ENCODE measurements at places on chromosomes 11 and 22. TPM values are rescaled to one million over a fixed set of nuclear protein-coding genes. Genes with fewer than 3 reads are reported as not detected.
A peak's percentile ranks its signal among the peaks of the same experiment; 100 is the strongest.

LMNTD2 gene
- 0.69 TPM for total RNA-seq

- DNase-seq: no peak
Measured at GRCh38 chr22:48209473-48210197, 1447.2 kb downstream of the TBC1D22A start.

DNA sequence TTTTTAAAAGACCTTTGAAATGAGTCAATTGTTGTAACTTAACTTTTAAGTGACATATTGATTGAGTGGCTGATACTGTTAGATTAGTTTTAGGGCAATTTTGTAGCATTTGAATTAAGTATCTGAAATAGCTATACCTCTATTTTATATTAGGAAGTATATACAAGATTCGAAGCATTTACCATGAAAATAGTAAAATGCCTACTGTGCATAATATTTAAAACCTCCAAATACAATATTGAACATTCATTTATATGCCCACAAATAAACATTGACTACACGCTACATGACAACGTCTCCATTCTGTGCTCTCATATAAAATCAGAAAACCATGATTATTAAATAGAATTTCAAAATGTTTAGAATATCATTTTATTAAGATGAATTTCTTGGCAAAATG, 14.5 kb downstream of the SOX6 start:
- no peak for DNase-seq

TRIM29 gene
- total RNA-seq: 0.69 TPM

DNA sequence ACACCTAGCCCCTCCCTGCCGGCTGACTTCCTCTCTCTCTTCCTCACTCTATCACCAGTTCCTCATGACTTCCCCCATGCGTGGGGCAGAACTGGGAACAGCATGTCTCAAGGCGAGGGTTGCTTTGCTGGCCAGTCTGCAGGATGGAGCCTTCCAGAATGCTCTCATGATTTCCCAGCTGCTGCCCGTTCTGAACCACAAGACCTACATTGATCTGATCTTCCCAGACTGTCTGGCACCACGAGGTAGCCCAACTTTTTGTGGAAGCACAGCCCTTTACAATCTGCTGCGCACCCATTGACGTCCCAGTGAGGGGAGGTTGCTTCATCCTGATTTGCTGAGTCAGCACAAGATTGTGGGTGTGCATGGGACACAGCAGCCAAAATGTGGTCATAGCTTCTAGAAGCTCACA, 8.6 kb downstream of the TCN2 start:
- no peak for DNase-seq

DNA sequence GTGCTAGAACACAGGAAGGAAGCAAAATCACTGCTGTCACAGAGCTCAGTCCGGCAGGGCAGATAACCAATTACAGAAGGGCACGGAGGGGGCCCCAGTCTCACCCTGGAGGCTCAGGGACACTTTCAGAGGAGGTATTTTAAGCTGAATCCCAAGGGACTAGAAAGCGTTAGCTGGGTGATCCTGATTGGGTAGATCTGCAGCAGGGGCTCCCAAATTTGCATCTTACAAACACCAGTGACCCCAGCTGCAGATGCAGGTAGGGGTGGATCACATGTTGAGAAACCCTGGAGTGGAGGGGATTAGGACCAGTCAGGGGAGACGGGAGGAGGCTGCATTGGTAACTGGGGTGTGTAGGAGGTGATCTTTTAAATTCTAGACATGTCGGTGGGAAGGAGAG, 91.4 kb downstream of the CSNK2A3 start:
- no peak for DNase-seq

OOSP2 gene
- total RNA-seq: not detected

DLG2 gene
- total RNA-seq: 0.85 TPM

GRCh38 chr11:122074022-122074421, 42.0 kb downstream of the BLID start:
- no peak for DNase-seq

SERPING1 gene
- total RNA-seq: 61.4 TPM

DNA sequence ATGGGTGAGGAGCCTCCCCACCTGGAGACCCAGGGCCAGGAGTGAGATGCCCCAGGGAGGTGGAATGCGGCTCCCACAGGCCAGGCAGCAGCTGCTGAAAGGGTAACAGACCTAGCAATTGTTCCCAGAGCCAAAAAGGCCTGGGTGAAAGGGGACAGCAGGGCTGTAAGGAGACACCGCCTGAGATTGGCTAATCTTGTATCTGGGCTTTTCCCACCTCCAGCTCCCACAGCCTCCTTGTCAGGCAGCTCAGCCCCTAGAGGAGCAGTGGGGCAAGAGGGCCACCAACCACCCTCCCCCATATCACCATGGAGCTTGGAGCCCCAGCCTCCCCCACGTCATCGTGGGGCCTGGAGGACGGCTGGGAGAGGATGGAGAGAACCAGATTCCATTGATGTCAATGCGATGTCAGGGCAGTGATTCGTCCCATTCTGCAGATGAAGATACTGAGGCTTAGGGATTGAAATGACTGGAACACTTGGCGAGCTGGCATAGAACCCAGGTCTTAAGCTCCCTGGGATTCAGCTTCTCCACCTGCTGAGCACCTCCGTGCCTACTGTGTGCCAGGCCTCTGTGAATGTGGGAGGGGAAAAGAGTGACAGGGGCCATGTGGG, 2.9 kb upstream of the MGAT3 start:
- no peak for DNase-seq

DNA sequence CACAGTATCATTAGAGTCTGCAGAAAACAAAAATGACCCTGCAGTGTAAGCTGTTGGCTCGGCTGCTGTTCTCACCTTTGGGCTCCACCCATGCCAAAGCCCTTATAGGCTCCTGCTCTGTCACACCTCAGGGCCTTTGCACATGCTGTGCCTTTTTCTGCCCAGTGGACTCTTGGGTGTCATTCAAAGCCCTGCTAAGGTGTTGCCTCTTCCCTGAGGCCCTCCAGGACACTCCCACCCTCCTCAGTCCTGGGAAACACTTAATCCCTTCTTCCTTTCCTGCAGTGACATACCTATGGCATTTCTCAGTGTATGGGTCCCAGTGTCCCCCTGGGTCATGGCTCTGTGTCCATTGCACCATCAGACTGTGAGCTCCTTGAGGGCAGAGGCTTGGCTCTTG, 29.1 kb upstream of the CACNG2 start:
- no peak for DNase-seq

DNA sequence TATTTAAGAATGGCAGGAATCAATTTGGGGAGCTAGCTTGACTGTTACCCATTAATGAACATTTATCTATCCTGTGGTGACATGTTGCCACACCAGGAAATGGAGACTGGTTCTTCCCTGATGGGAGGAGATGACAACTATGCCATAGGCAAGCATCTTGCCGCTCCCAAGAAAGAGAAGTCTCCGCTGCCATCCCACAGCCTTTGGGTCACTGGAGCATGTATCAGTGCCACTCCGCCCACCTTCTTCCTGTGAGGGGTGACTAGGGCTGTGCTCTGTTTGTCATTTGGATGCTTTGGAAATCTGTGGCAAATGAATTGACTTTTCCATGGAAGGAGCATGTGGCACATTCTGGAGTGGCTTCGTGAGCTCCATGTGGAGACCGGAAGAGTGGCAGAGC, 6.5 kb downstream of the STIP1 start:
- DNase-seq: no peak

- DNase-seq: no peak
Measured at GRCh38 chr22:46654927-46655595, 34.9 kb downstream of the GRAMD4 start.

GRCh38 chr11:74731301-74732094, at the start of gene CHRDL2:
Gene CHRDL2, minus strand, starts transcription at chr11:74731426. Its CDS starts 538 bp downstream, at chr11:74730888.
- DNase-seq: no peak

ALDH3B2 gene
- 0.20 TPM for total RNA-seq

TRIM48 gene
- total RNA-seq: not detected

- DNase-seq: peak; percentile 16
Measured at GRCh38 chr11:117387992-117388755, 60.5 kb downstream of the CEP164 start.

DNA sequence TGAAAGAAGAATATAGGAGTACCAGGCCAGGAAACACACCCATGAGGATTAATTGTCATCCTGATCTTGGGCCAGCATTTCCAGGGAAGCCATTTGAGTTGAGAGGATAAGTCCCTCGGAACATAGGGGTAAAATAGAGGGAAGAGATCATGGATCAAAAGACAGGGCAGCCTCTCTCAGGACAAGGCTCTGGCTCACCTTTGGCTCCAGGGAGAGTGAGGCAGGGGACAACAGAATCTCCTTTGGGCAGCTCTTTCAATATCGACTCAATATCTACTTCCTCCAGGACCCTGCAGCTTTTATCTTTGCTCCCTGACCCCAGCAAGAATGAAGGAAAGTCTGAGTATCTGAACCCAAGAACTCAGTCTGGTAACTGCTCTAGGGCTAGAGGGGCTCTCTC, at the start of gene OR2AG1:
Gene OR2AG1 (plus strand): TSS at position 301 of the 400 bp plus-strand sequence. CDS start 2,018 bp downstream, outside the sequence.
- no peak for DNase-seq

- peak; percentile 68 for DNase-seq
Measured at GRCh38 chr11:44634401-44635281, 69.2 kb downstream of the CD82 start.

GRCh38 chr11:26767060-26767459, 45.2 kb upstream of the SLC5A12 start:
- DNase-seq: no peak

DNA sequence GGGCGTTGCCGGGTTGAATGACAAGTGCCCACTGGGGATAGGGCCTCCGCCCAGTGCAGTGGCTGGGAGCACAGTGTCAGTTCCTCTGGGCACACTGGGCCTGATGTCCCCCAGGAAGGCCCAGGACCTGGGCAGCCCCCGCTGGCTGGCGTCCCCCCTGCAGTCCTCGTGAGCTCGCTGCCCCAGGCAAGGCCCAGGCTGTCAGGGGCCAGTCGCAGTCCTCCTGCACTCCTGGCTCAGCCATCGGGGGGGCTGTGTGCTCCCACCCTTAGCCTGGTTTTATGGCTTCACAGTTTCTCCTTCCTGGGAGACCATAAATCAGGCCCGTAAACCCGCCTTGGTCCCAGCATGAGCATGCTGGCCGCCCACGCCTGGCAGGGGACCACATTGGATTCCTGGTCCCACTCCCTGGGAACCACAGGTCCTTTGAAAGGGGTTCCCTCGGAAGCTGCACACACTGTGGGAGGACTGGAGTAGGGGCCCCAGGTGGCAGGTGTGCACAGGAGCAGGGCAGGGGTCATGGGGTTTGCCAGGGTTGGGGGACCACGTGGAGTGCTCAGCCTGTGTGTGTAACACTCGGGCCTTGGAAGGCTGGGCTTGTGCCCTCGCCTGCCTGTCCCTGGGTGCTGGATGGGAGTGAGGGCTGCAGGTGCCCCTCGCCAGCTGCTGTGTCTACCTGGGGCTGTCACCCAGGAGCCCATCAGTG, 113.6 kb downstream of the KCNQ1OT1 start:
- no peak for DNase-seq

- DNase-seq: no peak
Measured at GRCh38 chr11:123408619-123409455, 21.2 kb upstream of the GRAMD1B start.

- no peak for DNase-seq
Measured at GRCh38 chr11:92867913-92868619, 101.4 kb upstream of the MTNR1B start.

NXPE2 gene
- total RNA-seq: 0.05 TPM

DNA sequence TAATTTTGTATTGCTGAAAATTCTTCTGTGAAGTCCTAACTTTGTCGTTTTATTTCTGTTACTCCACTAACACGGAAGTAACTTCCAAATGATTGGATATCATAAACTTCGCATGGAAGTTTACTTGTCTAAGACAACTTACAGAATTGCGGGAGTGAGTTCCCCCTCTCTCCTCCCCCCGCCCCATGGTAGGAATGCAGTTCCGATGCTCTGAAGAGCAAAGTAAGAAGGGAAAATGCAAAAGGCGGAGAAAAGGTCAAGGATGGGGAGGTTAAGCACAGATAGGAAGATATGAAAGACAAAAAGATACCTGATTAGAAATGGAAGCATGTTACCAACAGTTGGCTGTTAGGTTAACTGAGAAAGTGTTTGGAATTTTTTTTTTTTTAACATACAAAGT, 1.3 kb downstream of the EIF3M start:
- DNase-seq: no peak

MB gene
- total RNA-seq: not detected

OR6A2 gene
- total RNA-seq: not detected

DNA sequence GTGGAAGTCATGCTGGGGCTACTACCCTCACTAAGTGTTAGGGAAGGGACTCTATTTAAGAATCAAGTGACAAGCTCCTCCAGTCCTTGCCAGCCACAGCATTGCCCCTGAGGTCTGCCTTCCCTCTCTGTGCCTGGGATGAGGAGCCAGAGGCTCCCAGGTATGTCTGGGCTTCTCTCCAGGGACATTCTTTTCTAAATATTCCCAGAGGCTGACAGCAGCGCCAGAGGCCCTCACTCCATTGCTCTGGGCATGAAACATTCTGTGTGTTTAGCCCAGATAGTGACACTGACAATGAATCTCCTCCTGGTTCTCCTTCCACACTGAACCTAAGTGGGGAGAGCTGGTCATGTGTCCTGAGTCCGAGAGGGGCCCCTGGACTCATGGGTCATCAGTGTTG, 2.2 kb downstream of the OR51E1 start:
- no peak for DNase-seq

- DNase-seq: peak; percentile 72
Measured at GRCh38 chr11:35061516-35062440, 77.2 kb upstream of the CD44 start.

HSPB2 gene
- 0.69 TPM for total RNA-seq
